ENCODE measurements at places on chromosomes 16 and 17.

- no peak for DNase-seq
Measured at GRCh38 chr17:82053130-82053529, 1.4 kb downstream of the GPS1 start.

DNA sequence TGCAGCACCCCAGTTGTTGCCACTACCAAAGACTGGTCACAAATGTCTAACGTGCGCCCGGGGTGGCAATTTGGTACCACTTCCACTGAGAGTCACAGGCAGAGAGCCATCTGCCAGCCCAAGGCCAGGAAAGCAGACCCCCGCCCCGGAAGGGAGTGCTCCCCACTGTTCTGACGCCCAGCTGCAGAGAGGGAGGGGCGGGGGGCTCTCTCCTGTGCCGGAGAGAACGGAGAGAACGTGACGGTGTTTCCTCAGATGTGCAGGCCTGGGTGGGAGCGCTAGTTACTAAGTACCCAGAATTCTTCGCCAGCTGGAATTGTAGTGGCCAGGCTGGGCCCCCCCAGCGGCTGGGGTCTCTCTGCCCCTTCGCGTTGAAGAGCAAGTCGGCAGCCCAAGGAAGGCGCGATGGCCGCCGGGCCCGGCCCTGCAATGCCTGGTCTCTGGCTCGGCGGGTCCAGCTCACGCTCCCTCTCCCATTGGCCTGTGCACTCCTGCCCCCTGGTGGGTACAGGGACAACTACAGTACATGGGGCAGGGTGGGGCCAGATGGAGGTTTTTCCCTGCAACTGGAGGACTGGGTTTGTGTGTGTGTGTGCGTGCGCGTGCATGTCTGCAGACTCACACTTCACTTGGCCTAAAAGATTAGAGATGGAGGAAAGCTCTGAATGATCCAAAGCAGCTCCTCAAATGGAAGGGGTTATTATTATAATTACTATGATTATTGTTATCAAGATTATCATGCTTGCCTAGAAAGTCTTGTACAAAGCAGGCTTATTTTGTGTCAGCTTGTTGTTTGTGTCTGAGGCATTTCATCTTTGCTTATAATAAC lies 107.1 kb downstream of the AMFR start:
- DNase-seq, result peak; percentile 21

DNA sequence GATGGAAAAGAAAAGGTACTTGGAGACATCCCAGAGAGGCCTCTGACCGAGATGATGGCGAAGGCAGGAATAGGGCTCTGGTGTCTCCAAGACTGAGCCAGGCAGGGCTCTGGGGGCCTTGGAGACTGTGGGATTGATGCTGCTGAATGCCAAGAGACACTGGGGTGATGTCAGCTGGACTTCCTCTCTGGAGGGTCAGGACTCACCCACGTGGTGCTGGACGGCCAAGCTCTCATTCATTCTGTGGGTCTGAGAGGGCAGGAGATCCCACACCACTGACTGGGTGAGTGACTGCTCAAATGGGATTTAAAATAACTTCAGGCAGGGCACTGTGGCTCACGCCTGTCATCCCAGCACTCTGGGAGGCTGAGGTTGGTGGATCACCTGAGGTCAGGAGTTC lies 64.8 kb downstream of the NT5M start:
- no peak for DNase-seq

DNA sequence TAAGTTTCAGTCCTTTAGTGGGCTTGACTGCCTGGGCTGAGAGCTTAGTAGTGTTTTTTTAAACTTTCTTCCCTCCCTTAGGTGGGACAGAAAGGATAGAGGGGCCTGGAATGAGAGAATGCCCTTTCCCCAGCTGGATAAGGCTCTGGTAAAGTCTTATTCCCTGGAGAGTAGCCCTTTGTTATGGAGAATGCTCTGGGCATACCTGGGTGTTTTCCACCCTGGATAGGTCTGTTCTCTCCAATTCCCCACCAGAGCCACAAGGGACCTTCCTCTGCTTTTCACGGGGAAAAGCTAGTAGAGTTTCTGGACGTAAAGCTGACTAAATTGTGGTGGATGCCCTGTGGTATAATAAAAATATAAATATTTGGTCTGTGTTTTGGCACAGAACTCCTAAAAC lies 164.1 kb downstream of the HS3ST4 start:
- DNase-seq, result no peak

DNA sequence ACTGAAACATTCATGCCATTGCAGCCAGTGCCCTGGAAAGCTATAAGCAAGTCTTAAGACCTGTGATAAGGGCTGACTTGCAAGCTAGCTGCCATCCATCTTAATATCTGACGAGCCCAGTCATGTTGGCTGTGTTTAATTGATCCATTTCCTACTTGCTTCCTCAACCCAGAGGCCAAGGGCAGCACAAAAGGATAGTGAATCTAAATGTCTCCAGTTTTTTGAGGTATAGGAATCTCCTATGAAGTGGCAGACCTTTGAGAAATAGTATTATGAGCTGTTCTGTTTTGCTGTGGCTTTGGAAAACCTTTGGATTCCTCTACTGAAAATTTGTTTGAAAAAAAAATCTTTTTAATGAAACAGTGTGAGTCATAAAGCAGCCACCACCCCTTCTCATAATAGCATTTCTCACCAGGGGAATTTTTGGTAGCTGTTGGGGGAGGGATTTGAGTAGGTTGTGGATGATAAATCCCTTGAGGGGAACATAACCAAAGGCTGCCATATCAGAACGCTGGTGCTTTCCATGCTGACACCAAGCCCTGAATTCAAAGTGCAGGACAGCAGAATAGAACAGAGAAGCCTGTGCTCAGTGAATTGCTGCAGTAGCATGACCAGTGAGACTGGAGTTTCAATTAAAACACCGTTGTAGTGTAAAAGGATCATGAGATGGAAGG lies 12.9 kb downstream of the ZNRF1 start:
- DNase-seq, result no peak

DNA sequence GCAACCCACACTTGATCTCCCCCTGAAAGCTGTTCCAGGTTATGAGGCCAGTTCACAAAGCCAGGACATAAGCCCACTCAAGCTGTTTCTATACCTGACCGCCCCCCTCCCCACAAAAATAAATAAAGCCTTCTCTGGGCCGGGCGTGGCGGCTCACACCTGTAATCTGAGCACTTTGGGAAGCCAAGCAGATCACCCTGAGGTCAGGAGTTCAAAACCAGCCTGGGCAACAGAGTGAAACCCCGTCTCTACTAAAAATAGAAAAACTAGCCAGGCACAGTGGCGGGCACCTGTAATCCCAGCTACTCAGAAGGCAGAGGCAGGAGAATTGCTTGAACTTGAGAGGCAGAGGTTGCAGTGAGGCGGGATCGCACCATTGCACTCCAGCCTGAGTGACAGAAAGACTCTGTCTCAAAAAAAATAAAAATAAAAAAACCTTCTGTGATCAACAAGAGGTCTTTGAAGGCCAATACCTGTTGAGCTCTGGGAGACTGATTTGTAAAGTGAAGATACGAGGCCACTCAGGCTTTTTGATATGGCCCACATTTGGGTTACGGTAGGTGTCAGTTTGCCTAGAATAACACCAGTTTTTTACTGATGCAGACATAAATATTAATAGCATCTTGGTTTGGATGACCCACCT lies 2.2 kb downstream of the KDM8 start:
- DNase-seq, result no peak

GRCh38 chr16:66961065-66961744 lies at the start of gene CES3:
Gene CES3 (plus strand): TSS chr16:66961266. CDS start chr16:66961308, 42 bp downstream.
- DNase-seq, result peak; percentile 65

DNA sequence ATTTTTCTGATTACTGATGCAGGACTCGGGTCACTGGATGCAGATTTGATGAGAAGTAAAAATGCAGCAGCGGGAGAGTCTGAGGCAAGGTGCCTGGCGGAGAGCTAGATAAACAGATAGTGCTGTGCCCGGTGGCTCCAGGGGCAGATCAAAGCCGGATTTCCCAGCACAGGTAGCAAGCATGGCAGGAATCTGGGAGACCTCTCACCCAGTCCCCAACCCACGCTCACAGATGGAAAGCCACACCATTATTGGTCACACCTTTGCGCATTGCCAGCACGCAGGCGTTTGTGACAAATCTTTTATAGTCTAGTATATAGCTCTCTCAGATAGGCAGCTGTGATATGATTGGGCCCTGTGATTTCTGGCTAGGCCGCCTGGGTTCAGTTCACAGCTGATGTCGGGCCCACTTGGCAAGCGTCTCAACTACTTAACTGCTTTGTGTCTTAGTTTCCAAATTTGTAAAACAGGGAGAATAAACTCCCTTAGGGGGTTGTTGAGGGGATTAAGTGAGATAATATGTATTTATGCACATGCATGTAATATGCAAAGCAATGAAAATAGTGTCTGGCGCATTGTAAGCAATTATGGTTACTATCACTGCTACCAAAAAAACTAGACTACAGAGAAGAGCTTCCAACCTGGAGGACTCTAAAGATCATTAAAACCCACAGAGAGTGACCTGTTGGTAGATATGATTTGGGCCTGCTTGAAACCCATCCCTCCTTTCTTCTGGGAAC lies 42.0 kb upstream of the NFAT5 start:
- no peak for DNase-seq

GRCh38 chr17:65261152-65261551 lies 124.0 kb downstream of the RGS9 start:
- DNase-seq, result no peak

DNA sequence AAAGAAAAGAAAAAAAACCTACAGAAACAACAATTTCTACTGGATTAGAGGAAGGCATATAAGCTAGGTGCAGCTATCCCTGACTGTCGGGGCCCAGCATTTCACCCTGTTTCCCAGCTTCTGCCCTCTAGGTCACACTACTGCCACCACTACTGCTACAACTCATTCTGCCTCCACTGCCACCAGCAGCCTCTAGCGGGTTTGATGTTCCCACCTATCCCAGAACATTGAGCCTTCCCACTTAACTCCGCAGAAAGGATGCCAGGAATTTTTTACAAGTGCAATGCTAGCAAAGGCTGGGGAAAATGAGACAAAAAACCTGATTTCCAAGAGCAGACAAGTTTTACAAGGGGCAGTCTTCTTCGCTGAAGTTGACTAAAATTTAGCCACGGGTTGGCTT lies 10.4 kb downstream of the ADCY9 start:
- DNase-seq, result no peak

DNA sequence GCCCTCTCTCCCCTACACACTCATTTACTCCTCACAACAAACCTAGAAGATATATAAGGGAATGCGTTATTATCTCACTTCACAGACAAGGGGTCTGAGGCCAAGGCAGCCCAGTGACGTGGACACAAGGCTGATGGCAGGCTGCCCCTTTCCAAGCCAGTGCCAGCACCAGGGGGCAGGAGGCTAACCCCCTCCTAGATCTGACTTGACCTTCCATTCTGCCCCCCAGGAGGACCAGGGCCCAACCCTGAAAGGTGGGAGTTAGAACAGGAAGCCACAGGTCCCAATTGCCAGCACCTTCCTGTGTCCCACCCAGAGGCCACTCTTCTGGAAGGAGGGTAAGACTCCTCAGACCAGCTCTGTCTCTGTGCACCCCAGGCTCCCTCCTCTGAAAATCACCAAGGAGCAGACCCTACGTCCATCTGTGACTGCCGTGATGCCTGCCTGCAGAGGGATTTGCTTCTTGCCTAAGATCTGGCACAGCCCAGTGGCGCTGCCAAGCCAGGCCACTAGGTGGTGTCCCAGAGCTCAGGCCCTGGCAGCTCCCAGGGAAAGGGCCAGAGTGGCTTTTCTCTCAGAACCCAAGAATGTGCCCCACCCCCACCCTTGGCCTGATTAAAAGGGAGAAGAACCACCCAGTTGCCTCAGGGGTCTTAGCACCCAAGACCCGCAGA lies 42.4 kb upstream of the MRPS23 start:
- peak; percentile 78 for DNase-seq

DNA sequence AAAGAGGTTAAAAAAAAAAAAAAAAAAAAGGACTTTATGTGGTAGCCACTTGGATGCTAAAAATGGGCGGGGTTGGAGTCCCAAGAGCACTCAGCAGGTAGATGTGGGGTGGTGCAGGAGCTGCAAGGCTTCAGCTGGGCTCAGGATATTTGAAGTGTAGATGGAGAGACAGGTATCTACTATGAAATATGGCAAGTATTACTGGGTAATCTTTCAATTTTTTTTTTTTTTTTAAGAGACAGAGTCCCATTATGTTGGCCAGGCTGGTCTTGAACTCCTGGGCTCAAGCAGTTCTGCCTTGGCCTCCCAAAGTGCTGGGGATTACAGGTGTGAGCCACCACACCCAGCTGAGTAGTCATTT lies 7.6 kb downstream of the TUFM start:
- no peak for DNase-seq

GRCh38 chr17:56629531-56630075 lies 36.1 kb downstream of the NOG start:
- DNase-seq, result no peak

- no peak for DNase-seq
Measured at GRCh38 chr16:21703589-21704174, 39.9 kb downstream of the OTOA start.

DNA sequence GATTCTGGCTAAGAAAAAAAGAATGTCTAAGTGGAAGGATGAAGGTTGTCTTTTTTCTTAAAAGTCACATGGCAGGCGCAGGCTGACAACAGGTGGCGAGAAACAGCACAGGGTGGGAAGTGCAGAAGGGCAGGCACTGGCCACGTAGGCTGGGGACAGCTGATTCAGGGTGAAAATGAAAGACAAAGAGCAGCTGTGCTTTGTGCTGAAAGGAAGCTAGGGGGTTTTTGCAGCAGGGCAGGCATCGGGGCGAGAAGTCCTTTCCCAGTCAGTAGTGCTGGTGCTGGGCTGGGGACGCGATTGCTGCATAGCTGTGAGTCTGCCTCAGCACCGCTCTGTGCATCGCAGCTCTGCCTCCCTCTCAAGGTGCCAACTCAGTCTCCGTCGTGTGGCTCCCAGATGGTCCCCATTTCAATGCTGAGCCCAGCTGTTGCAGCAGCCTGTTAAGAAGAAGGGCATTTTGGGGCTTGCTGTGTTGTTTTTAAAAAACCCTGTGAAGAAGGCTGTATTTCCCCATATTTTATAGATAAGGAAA lies 183.1 kb upstream of the CCL2 start:
- no peak for DNase-seq

- no peak for DNase-seq
Measured at GRCh38 chr16:57194512-57194911, 8.4 kb downstream of the RSPRY1 start.

DNA sequence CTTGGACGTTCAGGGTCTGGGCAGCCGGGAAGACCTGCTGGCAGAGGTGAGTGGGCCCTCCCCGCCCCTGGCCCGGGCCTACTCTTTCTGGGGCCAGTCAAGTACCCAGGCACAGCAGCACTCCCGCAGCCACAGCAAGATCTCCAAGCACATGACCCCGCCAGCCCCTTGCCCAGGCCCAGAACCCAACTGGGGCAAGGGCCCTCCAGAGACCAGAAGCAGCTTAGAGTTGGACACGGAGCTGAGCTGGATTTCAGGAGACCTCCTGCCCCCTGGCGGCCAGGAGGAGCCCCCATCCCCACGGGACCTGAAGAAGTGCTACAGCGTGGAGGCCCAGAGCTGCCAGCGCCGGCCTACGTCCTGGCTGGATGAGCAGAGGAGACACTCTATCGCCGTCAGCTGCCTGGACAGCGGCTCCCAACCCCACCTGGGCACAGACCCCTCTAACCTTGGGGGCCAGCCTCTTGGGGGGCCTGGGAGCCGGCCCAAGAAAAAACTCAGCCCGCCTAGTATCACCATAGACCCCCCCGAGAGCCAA lies 8.6 kb upstream of the ABCC3 start:
- DNase-seq, result peak; percentile 41

- no peak for DNase-seq
Measured at GRCh38 chr16:80463751-80464495, 76.9 kb upstream of the DYNLRB2 start.
